ENCODE measurements at places on chromosomes 11 and 22.
A peak's percentile ranks its signal among the peaks of the same experiment; 100 is the strongest.

DNA sequence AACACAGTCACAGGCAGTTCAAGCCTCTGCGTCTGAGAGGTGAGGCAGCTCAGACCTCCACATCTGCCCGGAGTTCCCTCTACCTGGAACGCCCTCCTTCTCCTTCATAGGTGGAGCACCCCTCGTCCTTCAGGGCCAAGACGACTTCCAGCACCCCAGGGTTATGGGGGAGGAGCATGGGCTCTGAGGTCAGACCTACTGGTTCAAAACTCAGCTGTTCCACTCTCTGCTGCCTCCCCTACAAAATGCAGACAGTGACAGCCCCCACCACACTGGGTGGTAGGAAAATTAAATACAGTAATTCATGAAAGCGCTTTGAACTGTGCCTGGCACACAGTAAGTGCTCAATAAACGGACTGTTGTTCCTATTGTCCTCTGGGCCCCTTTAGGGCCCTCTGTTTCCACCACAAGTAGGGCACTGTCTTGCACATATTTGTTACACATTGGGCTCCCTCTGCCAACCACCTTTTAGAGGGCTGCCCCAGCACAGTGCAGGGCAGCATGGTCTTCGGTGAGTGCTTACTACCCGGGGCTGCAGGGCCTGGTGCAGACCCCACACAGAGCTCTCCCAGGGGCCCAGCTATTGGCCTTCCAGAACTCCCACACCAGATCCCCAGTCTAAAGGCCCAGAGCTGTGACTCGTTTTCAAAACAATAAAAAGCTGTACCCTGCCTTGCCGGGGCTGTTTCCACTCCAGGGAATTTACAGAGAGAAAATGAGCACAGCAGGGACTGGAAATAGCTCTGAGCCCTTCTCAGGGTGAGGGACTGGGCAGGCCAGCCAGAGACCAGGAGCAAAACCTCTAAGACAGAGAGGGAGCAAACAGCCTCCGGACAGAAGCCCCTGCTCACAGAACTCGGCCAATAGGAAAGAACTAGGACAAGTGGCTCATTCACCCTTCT is 2.5 kb downstream of the TMEM184B start:
- no peak for DNase-seq

DNA sequence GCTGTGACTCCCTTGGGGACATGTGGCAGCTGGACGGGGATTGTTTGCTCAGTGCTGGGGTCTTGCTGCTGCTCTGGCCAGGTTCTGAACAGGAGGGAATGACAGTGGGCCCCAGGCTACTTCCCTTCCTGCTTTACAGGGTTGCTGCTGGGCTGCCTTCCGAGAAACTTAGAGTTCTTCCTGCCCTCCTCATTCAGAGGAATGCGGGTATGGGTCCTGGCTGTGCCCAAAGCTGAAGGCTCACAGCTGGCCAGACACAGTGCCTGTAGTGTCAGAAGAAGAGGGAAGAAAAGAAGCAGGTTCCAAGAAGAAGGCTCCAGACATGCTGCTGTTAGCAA is 108.3 kb upstream of the PARVA start:
- DNase-seq, result no peak

GRCh38 chr22:23686416-23687024 is 4.3 kb upstream of the RGL4 start:
- no peak for DNase-seq

- DNase-seq, result no peak
Measured at GRCh38 chr11:102061276-102061675, 14.0 kb downstream of the CFAP300 start.

GRCh38 chr22:22139364-22139763 is 105.2 kb upstream of the VPREB1 start:
- no peak for DNase-seq

- DNase-seq, result no peak
Measured at GRCh38 chr11:35955636-35956035, 11.8 kb downstream of the LDLRAD3 start.

GRCh38 chr11:12629601-12630313 is 44.5 kb upstream of the TEAD1 start:
- no peak for DNase-seq

GRCh38 chr22:26127126-26127525 is 42.1 kb upstream of the SEZ6L start:
- no peak for DNase-seq

DNA sequence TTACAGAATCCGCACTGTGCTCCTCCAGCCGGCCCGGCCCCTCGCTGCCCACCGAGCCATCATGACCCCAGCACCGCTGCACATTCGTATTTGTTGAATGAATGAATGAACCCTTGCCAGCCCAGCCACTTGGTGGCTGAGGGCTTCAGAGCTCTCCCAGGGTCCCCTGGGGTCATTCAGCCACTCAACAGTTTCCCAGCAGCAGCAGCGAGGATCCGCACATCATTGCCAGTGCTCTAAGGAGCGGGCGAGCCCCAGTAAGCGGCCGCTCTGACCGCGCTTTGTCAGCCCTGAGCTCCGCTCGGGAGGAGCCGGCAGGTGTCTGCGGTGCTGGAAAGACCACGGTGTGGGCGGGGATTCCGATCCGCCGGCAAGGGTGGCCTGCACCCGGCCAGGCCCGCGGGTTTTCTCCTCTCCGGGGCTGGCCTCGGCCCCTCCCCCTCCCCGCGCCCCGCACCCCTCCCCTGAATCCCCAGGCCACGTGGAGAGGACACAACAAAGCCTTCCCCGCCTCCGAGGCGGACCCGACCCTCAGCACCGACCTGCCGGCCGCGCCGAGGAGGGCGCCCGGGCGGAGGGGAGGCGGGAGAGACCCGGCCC is 563 bp downstream of the BID start:
- peak; percentile 80 for DNase-seq

DNA sequence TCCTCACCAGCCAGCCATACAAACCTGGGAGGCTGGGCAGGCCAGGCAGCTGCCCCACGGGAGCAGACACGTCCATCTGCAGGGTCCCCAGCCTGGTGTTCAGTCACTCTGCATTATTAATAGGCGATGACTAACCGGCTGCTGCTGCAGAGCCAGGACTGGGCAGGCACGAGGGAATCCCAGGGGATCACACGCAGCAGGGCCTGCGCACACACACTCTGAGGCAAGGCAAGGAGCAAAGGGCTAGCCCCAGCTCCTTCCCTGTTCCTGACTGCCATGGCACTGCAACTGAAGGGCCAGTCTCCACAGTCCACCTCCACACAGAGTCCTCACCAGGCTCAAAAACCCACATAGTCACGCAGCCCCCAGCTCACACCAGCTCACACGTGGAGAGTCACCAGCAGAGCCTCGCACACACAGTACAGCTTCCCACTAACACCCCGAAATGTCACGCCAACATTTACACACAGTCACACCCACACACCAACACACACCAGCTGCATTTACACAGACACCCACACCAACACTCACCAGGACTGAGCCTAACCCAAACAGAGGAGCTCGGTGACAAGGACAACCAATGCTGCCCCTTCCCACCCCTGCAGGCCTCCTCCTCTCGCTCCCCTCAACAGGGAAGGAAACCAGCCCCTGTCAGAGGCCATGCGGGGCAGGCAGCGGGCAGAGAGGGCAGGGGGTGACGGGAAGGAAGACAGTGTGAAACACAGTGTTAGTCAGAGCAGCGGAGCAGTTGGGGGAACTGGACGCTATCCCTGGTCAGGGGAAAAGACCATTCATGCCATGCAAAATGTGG is 47.3 kb downstream of the NRXN2 start:
- DNase-seq, result no peak

- DNase-seq, result no peak
Measured at GRCh38 chr22:42062506-42063170, 8.0 kb downstream of the NAGA start.

DNA sequence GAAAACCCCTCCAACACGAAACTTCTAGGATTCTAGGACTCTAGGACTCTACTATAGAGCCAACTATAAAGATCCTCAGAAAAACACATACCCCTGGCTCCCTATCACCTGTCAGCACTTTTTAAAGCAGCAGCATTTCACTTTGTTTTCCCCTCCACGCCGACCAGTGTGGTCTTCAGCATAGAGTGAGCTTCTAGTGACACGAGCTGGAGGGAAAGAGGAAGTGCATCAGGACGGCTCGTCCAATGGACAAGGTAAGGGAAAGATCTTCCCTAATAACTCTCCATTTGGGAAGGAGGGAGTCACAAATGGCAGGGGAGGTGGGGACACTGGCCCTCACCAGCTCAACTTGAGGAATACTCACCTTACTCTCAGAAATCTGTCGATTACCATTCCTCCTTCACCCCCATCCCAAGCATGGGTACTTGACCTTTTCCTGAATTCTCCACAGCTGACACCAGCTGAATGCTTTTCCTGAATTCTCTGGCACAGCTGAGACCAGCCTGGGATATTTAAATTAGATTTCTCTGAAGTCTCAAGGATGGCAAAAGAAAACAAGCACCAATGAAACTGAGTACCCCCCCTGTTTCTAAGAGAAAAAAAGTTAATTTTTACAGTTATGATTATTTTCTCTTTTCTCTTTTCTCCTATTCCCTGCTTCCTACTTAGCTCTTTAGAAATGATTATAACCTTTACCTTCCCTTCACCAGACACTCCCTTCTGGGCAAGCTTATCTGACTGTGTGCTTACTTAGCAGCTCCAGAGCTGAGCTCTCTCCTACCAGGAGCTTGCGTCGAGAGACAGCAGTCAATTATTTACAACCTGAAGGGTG is 33.3 kb upstream of the NNMT start:
- DNase-seq, result peak; percentile 55

DNA sequence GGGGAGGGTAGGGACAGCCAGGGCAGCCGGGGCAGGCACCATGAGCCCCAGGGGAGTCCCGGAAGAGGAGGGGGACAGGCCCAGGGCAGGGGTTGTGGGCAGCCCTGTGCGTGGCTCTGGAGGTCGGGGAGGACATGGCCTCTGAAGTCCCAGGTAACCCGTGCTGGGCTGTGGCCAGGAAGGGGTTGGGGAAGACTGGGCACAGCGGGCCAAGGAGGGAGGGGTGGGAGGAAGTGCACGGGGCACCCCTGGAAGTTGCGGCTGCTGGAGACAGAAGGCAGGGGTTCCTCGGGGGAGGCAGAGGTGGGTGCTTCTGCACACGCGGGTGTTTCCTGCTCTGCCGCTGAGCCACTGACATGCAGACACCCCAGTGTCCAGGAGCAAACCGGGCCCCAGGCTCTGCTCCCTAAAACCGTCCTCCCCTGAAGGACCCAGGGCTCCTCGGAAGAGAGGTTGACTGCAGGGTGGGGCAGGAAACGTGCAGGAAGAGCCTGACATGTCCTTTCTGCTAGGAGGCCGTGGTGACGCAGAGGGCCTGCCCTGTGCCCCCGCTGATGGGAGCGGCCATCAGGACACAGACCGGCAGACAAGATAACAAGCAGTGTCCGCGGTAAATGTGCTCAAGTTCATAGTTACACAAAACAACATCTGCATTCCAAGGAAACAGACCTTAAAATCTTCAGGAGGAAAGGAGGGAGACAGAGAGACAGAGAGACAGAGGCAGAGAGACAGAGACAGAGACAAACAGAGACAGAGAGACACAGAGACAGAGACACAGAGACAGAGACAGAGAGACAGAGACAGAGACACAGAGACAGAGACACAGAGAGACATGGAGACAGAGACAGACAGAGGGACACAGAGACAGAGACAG is 5.7 kb downstream of the TNNI2 start:
- no peak for DNase-seq

- DNase-seq, result no peak
Measured at GRCh38 chr22:37982938-37983859, 1.2 kb downstream of the SOX10 start.

GRCh38 chr11:61404103-61404502 is 11.7 kb downstream of the TMEM216 start:
- DNase-seq, result no peak

DNA sequence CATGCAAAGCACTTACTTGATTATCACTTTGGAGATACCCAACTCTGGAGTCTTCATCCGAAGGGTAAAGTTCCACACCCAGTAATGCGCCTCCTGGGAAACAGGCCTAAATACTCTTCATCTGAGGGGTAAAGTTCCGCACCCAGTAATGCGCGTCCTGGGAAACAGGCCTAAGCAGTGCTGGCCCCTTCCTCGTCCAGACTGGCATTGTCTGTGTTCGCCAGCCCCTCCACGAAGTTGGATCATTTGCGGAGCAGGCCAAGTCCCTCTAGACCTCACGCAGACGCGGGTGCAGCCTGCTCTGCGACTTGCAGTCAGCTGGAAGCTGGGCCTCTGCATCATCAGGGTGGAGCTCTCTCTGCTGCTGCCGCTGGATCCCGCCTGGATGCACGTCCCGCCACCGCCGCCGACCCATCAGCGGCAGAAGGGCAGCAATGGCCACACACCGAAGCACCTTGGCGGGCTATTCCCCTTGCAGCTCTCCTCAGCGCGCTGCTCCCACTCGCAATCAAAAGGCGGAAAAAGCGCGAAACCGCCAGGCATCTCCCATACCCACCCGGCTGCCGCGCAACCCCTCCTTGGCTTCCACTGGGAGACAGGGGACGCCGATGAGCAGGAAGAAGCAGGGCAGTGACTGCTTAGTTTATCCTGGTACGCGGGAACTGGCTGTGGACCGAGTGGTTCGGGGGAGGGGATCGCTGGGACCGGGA is 34.1 kb upstream of the GLYATL1 start:
- DNase-seq, result peak; percentile 87

- no peak for DNase-seq
Measured at GRCh38 chr11:131278472-131278871, 91.9 kb upstream of the NTM start.

DNA sequence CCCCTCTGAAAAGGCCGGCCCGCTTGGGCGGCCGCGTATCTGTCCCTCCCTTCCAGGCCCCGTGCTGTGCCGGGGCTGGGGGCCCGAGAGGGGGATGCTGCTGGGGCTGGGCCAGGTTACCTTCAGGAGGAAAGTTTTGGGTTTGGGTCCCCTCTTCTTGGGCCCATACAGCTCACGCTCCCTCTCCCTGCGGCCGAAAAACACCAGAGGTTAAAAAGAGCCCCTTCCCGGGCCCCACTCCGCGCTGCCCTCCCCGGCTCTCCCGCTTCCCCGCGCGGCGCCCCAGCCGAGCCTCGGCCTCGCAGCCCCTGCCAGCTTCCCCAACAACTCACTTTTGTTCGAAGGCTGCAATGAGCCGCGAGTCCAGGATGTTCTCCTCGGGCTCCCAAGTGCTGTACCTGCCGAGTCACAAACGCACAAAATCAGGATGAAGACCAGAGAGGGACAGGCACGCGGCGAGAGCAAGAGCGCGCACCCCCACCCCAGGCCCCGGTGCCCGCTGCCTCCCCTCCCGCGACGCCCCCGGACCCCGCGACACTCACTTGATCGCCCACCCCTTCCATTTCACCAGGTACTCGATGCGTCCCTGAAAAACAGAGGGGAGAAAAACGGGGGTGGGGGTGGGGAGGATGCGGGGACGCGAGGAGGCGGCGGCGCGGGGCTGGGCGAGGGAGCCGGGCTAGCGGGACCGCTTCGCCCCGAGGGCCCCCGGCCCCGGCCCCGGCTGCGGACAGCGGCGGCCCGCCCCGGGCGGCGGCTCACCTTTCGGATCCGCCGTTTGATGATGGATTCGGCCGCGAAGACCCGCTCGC is 450 bp downstream of the CBX6 start:
- DNase-seq, result no peak

GRCh38 chr11:47863189-47863897 is 15.2 kb upstream of the NUP160 start:
- no peak for DNase-seq

DNA sequence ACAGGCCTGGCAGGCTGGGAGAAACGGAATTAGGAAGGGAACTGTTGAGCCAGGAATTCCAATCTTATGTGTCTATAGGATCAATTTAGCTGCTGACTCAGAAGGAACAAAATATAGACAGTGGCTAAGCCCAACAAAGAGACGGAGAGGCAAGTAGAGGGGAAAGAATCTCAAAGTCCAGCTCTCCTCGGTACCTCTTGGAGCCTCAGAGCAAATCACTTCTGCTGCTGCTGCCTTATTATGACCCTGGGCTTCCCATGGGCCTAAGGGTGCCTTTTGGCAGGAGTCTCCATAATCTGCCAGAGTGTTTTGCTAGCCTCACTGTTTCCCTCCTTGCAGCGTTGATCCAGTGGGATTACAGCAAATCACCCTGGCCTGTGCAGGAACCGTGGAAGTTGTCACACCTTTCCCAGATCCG is 31.7 kb downstream of the PAX6 start:
- DNase-seq, result no peak

All from NCI-H1417 (cell line).